ENCODE measurements at places on chromosomes 5 and 9. TPM values are rescaled to one million over a fixed set of nuclear protein-coding genes. Genes with fewer than 3 reads are reported as not detected.
A peak's percentile ranks its signal among the peaks of the same experiment; 100 is the strongest.

DNA sequence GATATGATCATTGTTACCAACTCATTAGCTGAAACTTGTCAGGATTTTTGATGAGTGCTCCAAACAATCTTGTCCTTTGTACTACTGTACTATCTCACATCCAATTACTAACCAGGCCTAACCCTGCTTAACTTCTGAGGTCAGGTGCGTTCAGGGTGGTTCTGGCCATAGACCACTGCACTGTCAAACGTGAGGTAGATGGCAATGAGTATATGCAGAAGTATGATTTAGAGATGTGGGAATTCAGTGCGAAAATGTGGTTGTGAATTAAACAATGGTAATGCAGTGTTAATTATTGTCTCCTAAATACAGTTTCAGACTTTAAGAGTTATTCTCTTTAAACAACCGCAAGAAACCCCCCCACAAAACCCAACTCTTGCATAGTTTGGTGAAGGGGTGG lies 86.5 kb downstream of the ANKRD55 start:
- DNase-seq = no peak

DNA sequence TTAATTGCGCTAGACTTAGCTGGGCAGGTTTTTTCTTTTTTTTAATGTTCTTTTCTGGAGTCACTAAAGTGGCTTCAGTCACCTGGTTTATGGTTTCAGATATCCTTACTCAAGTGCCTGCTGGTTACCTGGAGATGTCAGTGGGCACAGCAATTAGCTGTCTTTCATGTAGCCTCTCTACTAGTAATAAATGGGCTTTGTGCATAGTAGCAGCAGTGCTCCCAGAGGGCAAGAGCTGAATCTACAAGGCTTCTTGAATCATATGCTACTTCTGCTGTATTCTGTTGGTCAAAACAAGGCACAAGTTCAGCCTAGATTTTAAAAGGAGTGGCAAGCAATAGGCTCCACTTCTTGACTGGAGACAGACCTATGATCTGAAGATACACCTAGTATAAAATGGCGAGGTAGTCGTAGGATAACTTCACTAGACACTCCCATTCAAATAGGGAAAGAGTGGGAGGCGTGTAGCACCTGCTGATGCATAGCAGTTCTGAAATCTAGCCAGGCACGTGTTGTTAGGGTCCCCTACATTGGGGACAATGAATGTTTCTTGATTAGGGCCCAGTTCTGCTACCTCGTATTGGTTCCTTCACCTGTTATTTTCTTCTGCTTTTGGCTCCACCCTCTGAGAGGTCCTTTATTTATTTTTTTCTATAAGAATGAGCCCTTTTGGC lies 7.0 kb downstream of the SCAMP1 start:
- no peak for DNase-seq

GRCh38 chr5:54180630-54181031 lies 129.7 kb downstream of the ARL15 start:
- DNase-seq = no peak

- DNase-seq = no peak
These were observed 54.0 kb downstream of the FEM1C start for GRCh38 chr5:115490596-115490995.

DNA sequence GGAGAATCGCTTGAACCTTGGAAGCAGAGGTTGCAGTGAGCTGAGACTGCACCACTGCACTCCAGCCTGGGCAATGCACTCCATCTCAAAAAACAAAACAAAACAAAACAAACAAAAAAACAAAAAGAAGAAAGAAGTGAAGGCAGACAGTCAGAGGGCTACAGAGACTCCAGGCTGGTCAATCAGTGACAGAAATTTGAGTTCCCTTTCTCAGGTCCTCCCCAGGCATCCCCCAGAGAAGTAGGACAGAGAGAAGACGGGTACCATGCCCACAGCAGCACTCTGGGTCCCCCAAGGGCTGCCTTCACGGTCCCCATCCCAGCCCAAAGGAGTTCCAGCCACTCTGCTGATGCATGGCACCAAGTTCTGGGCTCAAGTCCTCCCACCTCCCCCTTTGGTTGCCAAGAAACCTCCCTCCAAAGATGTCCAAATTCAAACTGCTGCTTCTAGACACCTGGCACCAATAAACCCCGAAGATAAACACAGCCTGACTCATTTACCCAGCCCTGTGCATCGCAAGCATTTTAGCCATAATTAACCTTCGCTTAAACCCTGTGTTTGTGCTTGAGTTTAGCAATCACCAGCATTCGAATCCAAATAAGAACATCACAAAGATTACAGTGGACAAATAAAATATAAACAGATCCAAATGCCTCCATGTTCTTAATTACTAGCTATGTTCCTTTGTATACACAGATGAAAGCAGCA lies 24.0 kb downstream of the SEMA4D start:
- DNase-seq = no peak

AQP7 gene
- polyA plus RNA-seq = 28.7 TPM

DNA sequence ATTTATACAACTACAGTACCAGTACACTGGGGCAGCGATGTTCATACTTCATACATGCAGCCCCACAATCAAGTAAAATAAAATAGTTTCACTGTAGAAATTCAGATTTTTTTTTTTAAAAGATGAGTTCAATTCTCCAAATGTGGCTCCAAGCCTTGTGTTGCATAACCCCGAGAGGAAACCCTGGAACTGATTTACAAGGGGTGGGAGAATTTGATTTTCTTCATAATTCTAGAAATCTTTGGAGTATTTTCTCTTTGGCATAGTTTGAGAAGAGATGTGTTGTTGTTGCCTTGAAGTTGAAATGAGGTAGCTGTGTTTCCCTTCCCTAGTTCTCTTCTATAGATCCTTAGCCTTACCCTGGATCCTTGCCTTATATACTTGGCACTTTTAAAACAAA lies 3.1 kb downstream of the RHOBTB3 start:
- DNase-seq = no peak

AIF1L gene
- 370 TPM for polyA plus RNA-seq

- no peak for DNase-seq
These were observed 26.6 kb downstream of the PTPDC1 start for GRCh38 chr9:94110821-94111252.

GRCh38 chr5:67648201-67648671 lies 451.6 kb upstream of the CD180 start:
- DNase-seq = peak; percentile 19

MRPL50 gene
- 25.8 TPM for polyA plus RNA-seq

TEX48 gene
- not detected for polyA plus RNA-seq

- DNase-seq = no peak
These were observed 696.9 kb downstream of the MAT2B start for GRCh38 chr5:164202338-164202737.

DNA sequence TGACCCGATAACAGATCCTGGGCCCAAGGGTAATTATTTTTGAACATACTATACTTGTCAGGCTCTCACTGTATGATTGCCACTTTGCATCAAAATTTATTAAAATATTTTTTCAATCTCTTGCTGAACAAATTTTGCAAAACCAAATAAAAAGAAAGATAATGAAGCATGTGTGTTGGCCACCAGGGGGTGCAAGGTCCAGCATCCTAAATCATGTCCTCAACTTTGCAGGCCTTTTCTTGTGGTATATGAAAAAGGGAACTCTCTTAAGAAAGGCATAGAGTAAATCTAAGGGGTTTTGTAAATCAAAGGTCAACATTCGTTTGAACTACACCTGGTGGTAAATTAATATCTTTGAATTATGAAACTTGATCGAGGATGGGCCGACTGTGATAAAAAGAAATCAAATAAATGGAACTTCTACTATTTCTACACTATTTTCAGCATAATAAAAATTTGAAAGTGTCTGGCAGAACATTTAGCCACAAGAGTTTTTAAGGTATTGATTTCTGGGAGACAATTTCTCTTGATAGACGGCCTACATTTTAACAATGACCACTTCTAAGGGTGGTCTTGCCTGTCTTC lies 676.5 kb downstream of the DMRTA1 start:
- DNase-seq = no peak

GRCh38 chr9:10228082-10228481 lies 384.7 kb downstream of the PTPRD start:
- no peak for DNase-seq

Measured in left renal cortex interstitium (tissue), 4 donors.